A549 treated with ZK216348 at 1 μM for 4 hours (cell line): ENCODE measurements at places on chromosomes 2 and 18. TPM values are rescaled to one million over a fixed set of nuclear protein-coding genes. Genes with fewer than 3 reads are reported as not detected.

CRYGC gene
- not detected in 5 replicates for total RNA-seq

NOSTRIN gene
- total RNA-seq, result 1.4 to 3.3 TPM (median 1.8 TPM) in 5 replicates

ST8SIA3 gene
- not detected in 5 replicates for total RNA-seq

ICA1L gene
- 1.2 to 2.5 TPM (median 1.6 TPM) in 5 replicates for total RNA-seq

NEUROD1 gene
- total RNA-seq, result not detected in 5 replicates

TEX44 gene
- not detected in 5 replicates for total RNA-seq

MRPS5 gene
- total RNA-seq, result 71.8 to 85.8 TPM (median 77.0 TPM) in 5 replicates

RTP5 gene
- not detected in 5 replicates for total RNA-seq

ANKRD62 gene
- not detected in 5 replicates for total RNA-seq

GALNT13 gene
- total RNA-seq, result 7.2 to 15.2 TPM (median 10.7 TPM) in 5 replicates

ASXL3 gene
- not detected in 5 replicates for total RNA-seq

MOGAT1 gene
- total RNA-seq, result not detected in 5 replicates

TEKT4 gene
- not detected in 5 replicates for total RNA-seq

DNER gene
- total RNA-seq, result 7.1 to 12.4 TPM (median 9.0 TPM) in 5 replicates

ANKRD23 gene
- total RNA-seq, result 0.45 to 3.1 TPM (median 2.2 TPM) in 5 replicates

ADD2 gene
- total RNA-seq, result 21.3 to 31.7 TPM (median 25.0 TPM) in 5 replicates
